Endodermal cell (in vitro differentiated cells): ENCODE measurements at places on chromosomes 1 and 21. TPM values are rescaled to one million over a fixed set of nuclear protein-coding genes. Genes with fewer than 3 reads are reported as not detected.

Gene FNBP1L
- 106 to 109 TPM (median 107 TPM) in 3 replicates for total RNA-seq

Gene TTC22
- total RNA-seq = 0.29 and 0.53 TPM in 2 replicates

- no peak for DNase-seq
Measured at GRCh38 chr1:43699281-43699680, 8.1 kb upstream of the ST3GAL3 start.

- DNase-seq = no peak
Measured at GRCh38 chr1:42690477-42691156, 8.4 kb downstream of the YBX1 start.

GRCh38 chr1:66137235-66137634 lies 344.5 kb downstream of the PDE4B start:
- DNase-seq = no peak

GRCh38 chr21:44943005-44943685 lies 3.3 kb downstream of the SLX9 start:
- DNase-seq = no peak

DNA sequence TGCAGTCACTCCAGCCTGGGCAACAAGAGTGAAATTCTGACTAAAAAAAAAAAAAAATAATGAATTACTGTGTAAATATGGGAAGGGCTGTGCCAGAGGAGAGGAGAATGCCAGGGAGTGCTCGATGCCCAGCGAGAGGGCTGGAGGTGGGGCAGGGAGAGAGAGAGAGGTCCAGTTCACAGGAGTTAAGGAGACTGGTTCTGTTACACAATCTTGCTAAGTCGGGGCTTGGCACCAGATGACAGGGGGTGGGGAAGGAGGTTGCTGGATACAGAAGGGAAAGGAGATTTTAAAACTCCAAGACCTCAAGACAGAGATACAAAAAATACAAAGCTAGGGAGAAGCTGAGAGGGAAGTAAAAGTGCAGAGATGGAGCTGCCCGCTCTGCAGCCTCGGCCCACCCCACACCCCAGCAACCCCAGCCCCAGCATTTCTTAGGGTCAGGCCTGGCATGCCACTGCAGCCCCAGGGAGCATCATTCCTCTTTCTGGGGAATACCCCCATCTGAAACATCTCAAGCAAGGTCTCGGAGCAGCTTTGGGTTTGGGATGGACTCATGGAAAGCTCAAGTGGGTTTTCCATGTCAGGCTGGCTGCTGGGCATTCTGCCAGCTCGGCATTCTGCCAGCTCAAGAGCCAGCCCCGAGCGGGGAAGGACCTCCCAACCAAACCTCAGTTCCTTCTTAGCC lies 991 bp downstream of the SELENBP1 start:
- no peak for DNase-seq

- no peak for DNase-seq
Measured at GRCh38 chr1:92079441-92079840, 704 bp upstream of the BTBD8 start.

DNA sequence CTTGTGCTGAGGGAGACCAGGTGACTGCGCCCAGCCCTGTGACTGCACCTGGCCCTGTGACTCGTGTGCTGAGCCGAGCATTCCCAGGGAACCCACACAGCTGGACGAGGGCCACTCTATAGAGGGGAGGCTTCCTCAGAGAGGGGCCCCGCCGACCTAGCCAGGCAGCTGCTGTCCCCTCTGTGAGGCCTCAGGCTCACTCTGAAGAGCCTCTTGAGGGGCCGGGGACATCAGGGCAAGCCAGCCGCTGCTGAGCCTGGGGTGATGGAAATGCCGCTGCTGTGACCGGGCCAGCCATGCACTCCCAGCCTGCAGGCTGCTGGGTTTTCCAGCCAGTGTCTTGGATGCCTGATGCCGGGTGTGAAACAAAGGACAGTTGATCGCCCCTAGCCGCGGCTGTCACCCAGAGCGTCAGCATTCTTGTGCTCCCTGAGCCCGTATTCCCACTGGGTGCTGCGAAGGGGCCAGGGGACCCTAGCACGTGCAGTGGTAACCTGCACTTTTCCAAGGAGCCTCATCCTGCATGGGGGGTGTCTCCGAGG lies 17.5 kb downstream of the PFKL start:
- DNase-seq = no peak

- DNase-seq = no peak
Measured at GRCh38 chr1:173082913-173083312, 32.2 kb upstream of the TNFSF18 start.

GRCh38 chr1:197197430-197197997 lies 51.0 kb upstream of the ASPM start:
- DNase-seq = no peak

DNA sequence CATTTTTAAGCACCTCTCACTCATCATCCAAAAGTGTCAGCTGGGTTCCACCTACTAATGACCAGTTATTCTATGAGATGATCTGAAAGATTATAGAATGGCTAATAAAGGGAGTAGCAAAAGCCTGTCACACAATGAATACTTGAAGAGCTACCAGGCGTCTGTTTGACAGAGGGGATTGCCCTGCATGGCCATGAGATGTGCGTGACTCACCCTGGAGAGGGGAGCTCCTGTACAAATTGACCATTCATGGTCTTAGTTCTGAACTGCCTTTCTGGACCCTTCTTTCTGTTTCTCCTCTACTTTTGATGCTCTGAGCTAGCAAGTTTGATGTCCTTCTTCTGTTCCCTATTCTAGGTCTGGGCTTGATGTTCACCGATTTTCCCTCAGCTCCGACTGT lies 85.2 kb upstream of the ABCD3 start:
- no peak for DNase-seq

DNA sequence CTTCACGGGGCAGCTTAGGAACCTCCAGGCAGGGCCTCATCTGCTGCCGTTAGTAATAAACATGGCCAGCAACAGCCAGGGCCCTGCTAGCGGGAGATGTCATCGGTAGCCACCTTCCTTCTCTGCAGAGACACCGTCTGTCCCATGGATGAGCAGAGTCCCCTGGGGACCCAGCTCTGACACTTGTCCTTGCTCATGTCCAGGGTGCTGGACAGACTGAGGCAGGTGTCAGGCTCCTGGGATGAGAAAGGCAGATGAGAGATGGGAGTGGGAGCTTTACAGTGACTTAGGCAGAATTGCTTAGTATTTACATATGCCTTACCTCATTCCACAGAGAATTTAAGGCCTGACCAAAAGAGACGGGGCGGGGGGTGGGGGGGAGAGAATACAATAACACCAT lies 25.0 kb downstream of the CAPN2 start:
- DNase-seq = no peak

GRCh38 chr1:115069659-115070308 lies 19.5 kb downstream of the TSPAN2 start:
- no peak for DNase-seq
